ENCODE measurements at places on chromosomes 16 and 17.
A peak's percentile ranks its signal among the peaks of the same experiment; 100 is the strongest.

DNA sequence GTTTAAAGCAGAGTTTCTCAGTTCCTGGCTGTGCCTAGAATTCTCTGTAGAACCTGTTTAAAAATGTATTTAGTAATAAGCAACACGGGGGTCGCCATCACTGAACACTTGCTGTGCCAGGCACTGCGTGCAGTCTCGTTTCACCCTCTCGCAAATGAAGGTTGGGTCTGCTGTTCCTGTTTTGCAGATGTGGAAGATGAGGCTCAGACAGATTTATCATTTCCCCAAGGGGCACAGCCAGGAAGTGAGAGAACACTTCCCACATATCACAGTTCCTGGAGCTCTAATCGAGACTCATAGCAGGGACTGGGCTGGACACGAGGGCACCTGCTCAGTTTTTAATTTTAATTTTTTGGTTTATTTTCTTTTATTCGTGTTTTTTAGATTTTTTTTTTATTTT is 122.7 kb downstream of the ABCC6 start:
- DNase-seq: no peak

DNA sequence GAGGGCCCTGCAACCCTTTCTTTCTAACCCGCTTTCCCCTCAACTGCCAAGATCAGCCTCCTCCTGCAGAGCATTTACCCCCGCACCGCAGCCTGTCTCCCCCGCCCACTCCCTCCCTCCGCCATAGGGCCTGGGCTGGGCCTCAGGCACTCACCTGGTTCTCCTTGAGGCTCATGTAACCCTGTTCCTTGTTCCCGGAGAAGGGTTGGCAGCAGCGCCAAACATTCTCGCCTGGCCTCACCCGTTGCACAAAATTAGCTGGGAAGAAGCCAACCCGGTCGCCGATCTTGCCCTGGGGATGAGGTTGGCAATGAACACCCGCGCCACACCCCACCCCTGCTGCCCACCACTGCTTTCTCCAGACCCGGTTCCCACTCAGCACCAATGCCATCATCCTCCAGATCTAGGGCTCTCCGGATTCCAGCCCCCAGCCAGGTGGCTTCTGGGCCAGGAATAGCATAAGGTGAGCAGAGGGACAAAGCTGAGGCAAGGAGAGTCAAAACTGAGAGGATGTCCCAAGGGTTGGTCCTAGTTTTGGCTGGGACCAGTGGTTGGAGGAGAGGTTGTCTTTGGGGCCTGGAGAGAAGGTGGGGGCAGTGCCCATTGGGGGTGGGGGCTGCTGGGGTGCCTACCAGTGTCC is 12.8 kb downstream of the STAC2 start:
- DNase-seq: no peak

GRCh38 chr16:66228792-66229191 is 137.7 kb upstream of the CDH5 start:
- DNase-seq: no peak

DNA sequence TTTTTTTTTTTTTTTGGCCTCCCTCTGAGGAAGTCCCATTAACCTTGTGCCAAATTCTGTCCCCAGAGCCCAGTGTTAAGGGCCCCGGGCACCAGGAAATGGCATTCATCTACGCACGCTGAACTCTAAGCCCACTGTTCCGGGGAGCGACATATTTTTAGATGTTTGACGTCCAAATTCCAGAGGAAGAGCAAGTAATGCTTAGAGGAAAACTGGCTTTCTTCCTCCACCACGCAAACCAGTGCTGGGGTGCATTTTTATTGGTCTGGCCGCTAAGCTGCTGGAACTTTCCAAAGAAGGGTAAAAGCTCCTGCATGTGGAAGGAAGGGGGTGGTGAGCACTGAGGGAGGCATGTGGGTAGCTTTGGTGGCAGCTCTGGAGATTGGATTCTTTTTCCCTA is 8.3 kb downstream of the WFDC1 start:
- DNase-seq: no peak

DNA sequence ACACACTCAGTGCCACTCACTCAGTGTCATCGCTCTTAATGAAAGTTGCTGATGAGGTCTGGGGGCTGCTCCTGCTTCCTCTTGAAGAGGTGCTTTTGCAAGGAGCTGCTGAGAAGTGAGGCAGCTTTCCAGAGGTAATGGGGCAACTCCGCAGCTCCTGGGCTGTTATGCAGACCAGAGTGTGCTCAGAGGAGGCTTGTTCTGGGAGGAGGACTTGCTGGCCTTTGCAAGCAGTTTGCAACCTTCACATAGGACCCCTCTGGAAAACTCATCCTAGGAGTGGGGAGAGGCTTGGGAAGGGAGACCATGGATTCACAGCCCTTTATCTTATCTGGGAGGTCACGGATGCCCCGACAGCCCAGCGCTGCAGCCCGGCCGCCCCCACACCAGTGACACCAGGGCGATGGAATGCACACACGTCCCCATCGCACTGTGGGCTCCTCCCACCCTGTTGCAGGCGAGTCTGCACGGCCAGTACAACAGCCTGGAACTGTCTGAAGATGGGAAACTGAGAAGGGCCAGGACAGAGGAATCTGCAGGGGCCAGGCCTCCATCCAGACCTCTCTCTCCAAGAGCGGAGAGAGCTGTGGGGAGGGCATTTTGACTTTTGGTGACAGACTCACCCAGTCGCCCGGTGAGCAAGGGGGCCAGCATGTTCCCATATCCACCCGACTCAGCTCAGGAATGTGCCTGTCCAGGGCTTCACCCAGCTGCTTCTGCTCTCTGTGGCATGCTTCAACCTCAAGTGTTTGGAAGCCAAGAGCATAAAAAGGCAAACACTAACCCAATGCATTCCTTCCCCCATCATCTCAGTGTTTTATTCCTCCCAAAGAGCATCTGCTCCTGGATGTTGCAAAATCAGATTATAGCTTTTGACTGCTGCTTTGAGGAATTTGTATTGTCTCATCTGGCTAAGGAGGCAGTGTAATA is 78.6 kb upstream of the ZNF469 start:
- DNase-seq: no peak

GRCh38 chr17:78358538-78359320 is 1.1 kb downstream of the SOCS3 start:
- DNase-seq: no peak

- no peak for DNase-seq
Observed at GRCh38 chr16:65123396-65124211, 1.7 kb upstream of the CDH11 start.

DNA sequence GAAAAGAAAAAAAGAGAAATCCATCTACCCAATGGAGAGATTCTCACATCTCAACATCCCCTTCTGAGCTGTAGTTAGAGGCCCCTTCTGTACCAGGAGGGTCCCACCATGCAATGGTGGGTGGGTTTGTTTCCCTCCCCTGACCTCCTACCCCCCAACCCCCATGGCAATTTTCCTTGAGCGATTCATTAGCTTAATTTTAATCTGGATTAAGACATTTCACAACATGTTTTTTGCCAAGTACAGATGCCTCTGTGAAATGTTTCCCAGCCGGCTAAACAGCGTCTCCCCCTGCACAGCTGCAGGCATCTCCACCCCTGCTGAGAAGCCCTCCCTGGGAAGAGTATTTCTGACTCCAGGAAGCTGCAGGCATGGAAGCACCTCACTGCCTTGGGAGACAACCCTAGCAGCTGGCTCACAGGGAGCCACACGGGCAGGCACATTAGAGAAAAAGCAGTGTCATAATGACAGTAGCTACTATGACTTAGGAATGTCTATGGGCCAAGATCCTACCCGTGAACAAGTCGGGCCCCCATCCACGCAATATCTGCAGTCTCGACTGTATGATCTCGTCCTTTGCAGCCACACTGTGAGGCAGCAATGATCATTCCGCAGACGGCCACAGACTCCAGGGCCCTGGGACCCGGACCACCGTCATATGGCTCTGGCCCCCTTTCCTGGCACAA is 117.3 kb downstream of the ADCY9 start:
- no peak for DNase-seq

- DNase-seq: no peak
Observed at GRCh38 chr16:82681592-82681991, 54.8 kb downstream of the CDH13 start.

DNA sequence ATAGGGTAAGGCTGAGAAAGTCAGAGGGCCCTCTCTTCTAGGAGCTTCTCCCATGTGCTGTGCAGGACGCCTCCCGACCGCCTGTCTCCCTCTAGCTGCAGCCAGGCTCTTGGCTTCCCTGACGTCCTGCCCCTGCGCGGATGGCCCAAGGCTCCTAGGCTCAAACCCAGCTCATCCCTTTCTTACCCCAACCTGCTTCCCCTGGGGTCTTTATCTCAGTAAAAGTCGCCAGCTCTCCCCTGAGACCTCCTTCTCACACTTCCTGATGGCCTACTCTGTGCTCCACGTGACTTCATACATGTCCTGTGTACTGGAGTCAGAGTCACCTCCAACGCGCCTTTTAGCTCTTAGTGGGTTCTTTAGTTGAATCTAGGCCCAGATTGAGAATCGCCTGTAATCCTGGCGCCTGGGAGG is 1.1 kb upstream of the ZNF747 start:
- DNase-seq: peak; percentile 69

GRCh38 chr17:63442549-63443035 is 3.5 kb downstream of the CYB561 start:
- DNase-seq: no peak

- DNase-seq: no peak
Observed at GRCh38 chr17:55895112-55895759, 144.4 kb downstream of the PCTP start.

- DNase-seq: no peak
Observed at GRCh38 chr16:6964679-6965078, 368.0 kb upstream of the RBFOX1 start.

DNA sequence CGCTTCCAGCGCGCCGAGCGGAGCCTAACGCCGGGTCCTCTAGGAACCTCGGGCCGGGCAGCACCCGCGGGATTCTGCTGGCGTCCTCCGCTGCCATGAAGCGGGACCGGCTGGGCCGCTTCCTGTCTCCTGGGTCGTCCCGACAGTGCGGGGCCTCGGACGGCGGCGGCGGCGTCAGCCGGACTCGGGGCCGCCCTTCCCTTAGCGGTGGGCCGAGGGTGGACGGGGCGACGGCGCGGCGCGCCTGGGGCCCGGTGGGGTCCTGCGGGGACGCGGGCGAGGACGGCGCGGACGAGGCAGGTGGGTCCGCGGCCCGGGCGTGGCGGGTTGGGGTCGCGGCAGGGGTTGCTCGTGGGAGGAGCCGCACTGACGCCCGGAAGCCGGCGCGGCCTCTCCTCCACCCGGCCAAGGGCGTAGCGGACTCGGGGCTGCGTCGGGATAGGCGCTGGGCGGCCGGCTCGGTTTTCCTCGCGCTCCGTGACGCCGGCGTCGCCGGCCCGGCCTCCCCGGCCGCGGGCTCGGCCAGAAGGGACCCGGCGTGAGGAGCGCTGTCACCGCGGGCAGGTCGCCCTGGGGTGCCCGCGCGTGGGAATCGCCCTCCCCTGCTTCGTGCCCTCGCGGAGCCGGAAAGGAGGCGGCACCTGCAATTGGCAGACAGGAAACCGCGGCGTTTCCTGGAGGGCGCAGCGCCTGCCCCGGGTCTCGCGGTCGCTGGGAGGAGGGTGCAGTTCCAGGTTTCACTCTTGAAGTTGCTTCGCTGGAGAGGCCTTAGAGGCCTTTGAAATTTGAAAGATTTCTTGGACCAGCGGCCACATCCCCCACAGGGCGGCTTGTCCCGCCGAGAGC is 432 bp downstream of the ZNF276 start:
- DNase-seq: peak; percentile 91

- no peak for DNase-seq
Observed at GRCh38 chr16:55706739-55707384, 51.1 kb downstream of the SLC6A2 start.

DNA sequence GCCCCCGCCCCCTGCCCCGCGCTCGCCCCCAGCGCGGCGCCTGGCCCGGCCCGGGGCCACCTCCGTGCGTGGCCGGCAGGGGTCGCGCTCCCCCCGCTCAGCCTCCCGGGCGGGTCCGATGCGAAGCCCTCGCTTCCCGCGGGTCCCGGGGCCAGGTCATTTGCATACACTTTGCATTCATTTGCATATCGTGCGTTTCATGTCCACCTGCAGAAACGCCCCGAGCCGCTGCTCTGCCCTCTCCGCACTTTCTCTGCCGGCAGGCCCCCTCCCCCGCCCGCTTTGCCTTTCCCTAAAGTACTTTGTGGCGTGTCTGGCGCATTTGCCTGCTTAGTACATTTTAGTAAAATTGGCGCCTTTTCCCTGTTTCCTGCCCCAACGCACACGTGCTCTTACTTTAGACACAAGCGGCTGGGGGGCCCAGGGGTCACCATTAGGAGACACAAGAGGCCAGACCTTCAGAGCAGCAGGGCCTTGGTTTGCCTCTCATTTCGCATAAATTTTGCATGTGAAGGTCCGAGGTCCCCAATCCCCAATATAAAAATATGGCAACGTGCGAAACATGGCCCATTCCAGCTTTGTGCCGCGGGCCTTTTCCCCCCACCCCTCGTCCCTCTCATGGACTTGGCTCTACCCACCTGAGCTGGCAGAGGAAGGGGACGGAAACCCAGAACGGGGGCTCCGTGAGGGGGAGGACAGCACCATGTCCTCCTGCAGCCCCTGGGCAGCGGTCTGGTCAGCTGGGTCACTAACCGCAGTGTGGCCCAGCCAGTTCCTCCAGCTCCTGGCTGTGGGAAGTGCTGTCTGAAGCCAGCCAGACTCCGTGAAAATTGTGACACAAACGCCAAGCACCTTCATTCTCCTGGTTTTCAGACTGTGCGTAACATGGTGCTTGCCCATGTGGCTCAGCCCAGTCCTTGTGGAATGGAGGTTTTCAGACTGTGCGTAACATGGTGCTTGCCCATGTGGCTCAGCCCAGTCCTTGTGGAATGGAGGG is 34.8 kb downstream of the CBFA2T3 start:
- DNase-seq: peak; percentile 57

DNA sequence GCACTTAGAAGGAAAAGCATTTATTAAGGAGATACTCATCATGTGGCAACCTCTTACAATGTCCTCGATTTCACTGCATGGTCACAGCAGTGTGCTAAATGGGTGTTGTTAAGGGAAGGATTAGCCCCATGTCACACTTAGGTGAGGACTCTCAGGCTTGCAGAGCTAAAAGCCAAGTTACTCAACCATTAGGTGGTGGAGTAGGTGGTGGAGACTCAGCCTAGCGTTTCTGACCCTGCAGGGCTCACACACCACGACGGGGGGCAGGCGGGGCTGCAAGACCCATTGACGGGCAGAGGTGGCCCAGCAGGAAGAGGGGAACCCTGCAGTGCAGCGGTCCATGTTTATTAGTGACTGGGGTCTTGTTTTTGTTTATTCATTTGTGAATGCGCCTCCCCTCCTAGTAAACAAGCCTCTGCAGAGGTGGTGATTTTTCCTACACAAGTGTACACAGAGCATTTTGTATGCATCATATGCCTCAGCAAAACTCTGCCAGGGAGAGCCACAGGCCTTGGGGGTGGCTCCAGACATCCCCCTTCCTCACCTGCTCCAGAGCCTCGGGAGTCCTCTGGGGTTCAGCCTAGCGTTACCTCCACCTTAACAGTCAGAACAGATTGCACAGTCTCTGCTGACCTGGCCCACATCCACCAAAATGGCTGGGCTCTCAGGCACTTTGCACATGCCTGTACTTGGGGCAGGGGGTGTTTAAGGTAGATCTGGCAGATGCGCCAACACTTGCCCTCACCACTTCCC is 216.7 kb downstream of the C16orf95 start:
- no peak for DNase-seq
